Aortic smooth muscle cell (primary cell): ENCODE measurements at places on chromosomes 6 and 20. TPM values are rescaled to one million over a fixed set of nuclear protein-coding genes. Genes with fewer than 3 reads are reported as not detected.

CST2 gene
- 2.8 and 10.8 TPM in 2 replicates for total RNA-seq

SLC32A1 gene
- total RNA-seq, result not detected in 2 replicates

RALGAPA2 gene
- 7.8 and 8.8 TPM in 2 replicates for total RNA-seq

RBM39 gene
- total RNA-seq, result 324 and 369 TPM in 2 replicates

TMEM151B gene
- total RNA-seq, result under 0.01 TPM in 1 of 2 replicates, not detected in the other

ZSCAN16 gene
- total RNA-seq, result 3.5 and 4.1 TPM in 2 replicates

DPPA5 gene
- not detected in 2 replicates for total RNA-seq

GPSM3 gene
- 0.92 and 1.1 TPM in 2 replicates for total RNA-seq

RBPJL gene
- not detected in 2 replicates for total RNA-seq

GSTA2 gene
- not detected in 2 replicates for total RNA-seq

ARFGEF3 gene
- total RNA-seq, result 0.25 and 0.26 TPM in 2 replicates

MTFR2 gene
- 1.3 and 3.2 TPM in 2 replicates for total RNA-seq

NNAT gene
- total RNA-seq, result 0.06 TPM in 1 of 2 replicates, not detected in the other

ID4 gene
- total RNA-seq, result 40.4 and 67.0 TPM in 2 replicates

FILIP1 gene
- 5.2 and 7.3 TPM in 2 replicates for total RNA-seq

PERP gene
- 10.7 and 15.6 TPM in 2 replicates for total RNA-seq

CTCFL gene
- total RNA-seq, result not detected in 2 replicates

BLTP3A gene
- 4.4 and 5.3 TPM in 2 replicates for total RNA-seq

SMLR1 gene
- total RNA-seq, result not detected in 2 replicates

DDX43 gene
- 0.68 and 0.92 TPM in 2 replicates for total RNA-seq

HCRTR2 gene
- total RNA-seq, result not detected in 2 replicates

CLPSL1 gene
- total RNA-seq, result not detected in 2 replicates

TNXB gene
- 33.9 and 58.7 TPM in 2 replicates for total RNA-seq

ADAM33 gene
- 21.0 and 29.2 TPM in 2 replicates for total RNA-seq

CDC5L gene
- total RNA-seq, result 21.8 and 22.4 TPM in 2 replicates

TINAG gene
- total RNA-seq, result not detected in 2 replicates

CPXM1 gene
- under 0.01 and 0.53 TPM in 2 replicates for total RNA-seq

NTSR1 gene
- 0.87 and 1.3 TPM in 2 replicates for total RNA-seq

SCGN gene
- total RNA-seq, result not detected in 2 replicates

CALHM6 gene
- total RNA-seq, result 0.26 and 0.31 TPM in 2 replicates

HLA-DRB1 gene
- total RNA-seq, result 0.13 TPM in 1 of 2 replicates, not detected in the other

SULF2 gene
- 5.0 and 5.5 TPM in 2 replicates for total RNA-seq

WFDC12 gene
- not detected in 2 replicates for total RNA-seq

DNAH8 gene
- total RNA-seq, result under 0.01 TPM in 2 replicates

PRL gene
- total RNA-seq, result not detected in 2 replicates
